Activated T-helper 1 cell treated with anti-CD3 and anti-CD28 coated beads, Interleukin-12 subunit alpha, Interleukin-12 subunit beta, Interleukin-2, Interleukin-4 antibody, amounts not matched to agents 30 ng/mL and 10 ng/mL and 1 ng/mL, durations not matched to agents 14 hours and 24 hours and 36 hours (primary cell): ENCODE measurements at places on chromosomes 6 and 20.

DNA sequence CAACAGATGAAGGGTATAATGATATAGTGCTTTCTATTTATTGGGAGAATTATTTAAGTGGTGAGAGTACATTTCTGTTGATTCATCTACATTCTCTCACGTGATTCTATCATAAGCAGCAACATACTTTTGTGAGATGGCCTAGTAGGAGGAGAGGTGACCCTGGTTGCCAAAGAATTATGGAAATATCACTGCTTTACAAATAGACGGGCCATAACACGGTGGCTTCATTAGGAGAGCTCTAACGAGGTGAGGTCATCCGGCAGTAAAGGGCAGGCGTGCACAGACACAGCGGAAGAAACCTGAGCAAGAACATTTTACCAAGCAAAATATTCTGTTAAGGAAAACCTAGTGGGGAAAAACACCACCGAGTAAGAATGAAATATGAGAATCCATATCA is 337.4 kb upstream of the QKI start:
- no peak for DNase-seq

DNA sequence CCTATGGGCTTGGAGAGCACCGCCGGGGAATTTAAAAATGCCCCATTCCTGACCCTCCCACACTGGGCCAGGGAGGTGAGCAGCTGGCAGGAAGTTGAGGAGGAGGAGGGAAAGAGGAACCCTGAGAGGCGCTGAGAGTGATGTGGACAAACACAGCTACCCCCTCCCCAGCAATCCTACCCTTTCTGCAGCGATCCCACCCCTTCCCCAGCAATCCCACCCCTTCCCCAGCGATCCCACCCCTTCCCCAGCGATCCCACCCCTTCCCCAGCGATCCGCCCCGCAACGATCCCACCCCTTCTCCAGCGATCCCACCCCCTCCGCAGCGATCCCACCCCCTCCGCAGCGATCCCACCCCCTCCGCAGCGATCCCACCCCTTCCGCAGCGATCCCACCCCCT is 111.6 kb downstream of the SYCP2 start:
- DNase-seq = no peak

GRCh38 chr6:161917645-161918044 is 643.8 kb upstream of the AGPAT4 start:
- no peak for DNase-seq

DNA sequence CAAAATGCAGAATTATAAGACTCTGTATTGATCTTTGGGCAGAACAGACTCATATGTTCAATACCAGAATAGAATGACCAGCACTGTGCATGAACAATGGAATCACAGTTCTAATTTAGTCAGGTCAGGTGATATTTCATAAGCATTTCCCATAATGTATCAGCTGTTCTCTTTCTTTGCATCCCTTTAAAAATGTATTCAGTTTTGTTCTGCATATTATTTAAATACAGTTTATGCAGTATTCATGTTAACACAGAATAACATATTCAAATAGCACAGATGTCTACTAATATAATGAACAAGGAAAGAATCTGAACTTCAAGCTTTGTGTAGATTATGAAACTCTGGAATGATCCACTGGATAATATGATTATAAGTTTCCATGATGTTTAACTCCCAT is 128.5 kb downstream of the LAMP5 start:
- DNase-seq = no peak

- DNase-seq = no peak
Measured at GRCh38 chr6:122752459-122752858, 27.1 kb upstream of the FABP7 start.

DNA sequence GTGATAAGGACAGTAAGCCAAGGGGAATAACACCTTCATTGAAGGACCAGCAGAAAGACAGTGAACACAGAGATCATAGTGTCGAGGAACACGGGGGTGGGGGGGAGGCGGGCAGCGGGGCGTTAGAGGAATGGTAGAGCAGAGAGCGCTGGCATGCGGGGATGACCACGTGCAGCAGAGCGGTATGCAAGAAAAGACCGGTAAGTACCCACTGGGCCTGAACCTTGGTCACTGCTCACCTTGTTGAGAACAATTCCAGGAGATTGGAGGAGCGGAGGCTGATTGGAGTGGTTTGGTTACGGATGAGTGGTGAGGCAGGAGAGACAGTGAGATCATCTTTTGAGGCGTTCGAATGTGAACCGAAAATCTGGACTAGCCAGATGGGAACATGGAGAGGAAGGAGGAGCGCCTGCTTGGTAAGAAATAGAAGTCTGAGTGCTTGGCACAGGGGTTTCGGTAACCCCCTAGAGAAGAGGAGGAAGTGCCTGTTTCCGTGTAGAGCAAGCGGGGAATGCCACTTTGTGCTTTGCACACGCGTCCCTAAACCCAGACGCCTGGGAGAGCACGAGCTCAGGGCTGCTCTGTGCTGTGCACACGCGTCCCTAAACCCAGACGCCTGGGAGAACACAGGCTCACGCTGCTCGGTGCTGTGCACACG is 70.0 kb downstream of the FAM120B start:
- DNase-seq = no peak

- DNase-seq = no peak
Measured at GRCh38 chr6:37699138-37699766, 1.6 kb upstream of the MDGA1 start.

GRCh38 chr6:22747571-22747970 is 178.2 kb downstream of the HDGFL1 start:
- no peak for DNase-seq

DNA sequence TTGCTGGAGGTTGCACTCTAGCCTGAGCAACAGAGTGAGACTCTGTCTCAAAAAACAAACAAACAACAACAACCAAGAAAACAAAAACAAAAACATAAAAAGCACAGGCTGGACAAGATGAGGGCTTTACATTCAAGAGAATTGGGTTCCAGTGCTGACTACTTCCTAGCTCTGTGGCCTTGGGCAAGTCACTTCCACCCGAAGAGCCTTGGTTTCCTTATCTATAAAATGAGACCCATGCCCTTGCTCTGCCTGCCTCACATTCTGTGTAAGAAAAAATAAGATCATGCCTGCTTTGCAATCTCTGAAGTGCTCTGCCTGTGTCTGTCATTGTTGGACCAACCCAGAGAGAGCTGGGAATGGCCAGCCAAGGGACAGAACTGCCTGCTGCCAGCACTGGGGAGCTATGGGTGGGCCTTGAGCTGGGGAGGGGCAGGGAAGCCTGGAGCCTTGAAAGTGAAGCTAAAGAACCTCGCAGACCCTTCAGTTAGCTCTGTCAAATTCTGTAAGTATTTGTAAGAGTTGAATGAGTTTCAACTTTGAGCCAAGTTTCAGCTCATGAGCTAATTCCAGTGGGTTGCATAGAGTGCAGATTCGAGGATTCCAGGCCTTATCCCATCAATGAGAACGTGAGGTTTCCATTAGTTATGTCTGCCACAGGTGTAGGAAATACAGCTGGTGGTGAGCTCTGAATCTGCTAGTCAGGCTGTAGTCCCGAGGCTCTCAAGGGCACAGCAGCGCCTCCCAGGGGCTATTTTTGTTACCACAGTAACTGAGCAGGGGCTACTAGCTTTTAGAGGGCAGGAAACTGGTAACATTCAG is 93.2 kb downstream of the DLGAP4 start:
- DNase-seq = peak; percentile 28

DNA sequence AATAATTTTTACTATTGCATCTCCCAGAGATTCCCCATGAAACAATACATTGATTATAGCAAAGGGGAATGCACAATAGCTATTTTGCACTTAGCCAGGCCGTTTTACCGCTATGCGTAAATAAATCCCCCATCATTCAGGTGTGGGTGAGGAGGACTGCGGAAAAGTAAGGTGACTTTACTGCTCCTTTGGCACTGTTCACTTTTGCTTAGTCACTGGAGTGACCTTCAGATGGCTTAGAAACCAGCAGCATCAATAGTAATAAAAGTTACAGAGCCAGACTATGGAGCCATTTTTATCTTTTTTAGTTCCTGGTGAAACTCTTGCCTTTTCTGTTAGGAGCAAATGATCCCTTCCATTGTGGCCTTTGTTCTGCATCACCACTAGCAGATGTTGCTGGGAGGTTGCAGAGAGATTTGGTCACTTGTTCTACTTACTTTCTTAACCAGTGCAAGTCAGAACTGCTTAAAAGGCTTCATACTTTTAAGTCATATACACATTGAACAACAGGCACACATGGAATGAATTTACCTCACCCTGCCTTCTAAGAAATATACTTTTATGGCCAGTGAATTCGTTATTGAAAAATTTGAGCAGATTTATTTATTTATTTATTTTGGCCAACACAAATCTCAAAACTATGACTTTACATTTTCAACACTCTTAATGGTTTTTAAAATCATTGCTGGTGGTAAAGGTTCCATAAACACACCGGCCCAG is 12.1 kb upstream of the BTBD3 start:
- DNase-seq = no peak

- no peak for DNase-seq
Measured at GRCh38 chr6:152845421-152845820, 94.8 kb downstream of the VIP start.

GRCh38 chr6:11218102-11218442 is 14.4 kb downstream of the NEDD9 start:
- no peak for DNase-seq

GRCh38 chr6:53926505-53926904 is 131.7 kb downstream of the LRRC1 start:
- DNase-seq = no peak

DNA sequence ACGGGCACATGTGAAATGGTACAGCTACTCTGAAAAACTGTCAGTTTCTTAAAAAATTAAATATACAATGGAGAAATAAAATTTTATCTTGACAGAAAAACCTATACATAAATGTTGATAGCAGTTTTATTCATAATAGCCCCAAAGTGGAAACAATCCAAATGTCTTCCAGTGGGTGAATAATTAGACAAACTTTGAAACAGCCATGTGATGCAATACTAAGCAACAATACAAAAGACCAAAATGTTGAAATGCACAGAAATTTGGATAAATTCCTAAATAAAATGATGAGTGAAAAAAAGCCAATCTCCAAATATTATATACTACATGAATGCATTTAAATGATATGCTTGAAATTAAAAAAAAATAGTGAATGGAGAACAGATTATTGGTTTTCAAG is 523.1 kb downstream of the HTR1B start:
- no peak for DNase-seq

DNA sequence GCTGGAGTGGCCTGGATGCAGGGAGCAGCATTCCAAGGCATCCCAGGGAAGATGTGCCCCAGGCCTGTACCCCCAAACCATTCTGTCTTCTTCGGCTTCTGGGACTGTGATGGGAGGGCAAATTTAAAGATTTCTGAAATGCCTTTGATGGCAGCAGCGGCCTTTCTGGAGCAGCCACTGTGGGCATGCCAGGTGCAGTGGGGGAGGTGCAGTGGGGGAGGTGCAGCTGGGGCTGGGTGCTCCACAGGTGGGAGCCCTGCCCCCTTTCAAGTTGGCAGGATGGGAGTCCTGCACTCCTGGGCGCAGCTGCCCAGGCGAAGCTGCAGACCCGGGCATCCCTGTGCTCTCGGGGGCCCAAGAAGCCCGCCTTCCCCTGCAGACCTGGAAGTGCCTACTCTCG is 293.5 kb upstream of the MOCS1 start:
- DNase-seq = no peak

- no peak for DNase-seq
Measured at GRCh38 chr20:32289661-32290431, 12.4 kb downstream of the KIF3B start.

DNA sequence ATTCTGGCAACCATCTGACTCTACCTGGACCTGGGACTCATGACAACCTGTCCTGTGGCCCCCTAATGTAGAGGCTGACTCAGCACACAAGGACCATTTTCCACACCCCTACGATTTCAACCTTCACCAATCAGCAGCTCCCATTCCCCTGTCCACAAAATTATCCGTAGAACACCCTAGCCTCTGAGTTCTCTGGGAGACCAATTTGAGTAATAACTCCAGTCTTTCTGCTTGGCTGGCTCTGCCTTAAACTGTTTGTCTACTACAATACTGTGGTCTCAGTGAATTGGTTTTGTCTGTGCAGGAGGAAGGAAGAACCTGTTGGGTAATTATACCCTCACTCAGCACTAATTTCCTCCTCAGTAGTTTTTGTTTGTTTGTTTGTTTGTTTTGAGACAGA is 99.3 kb upstream of the MRPS10 start:
- DNase-seq = no peak

- no peak for DNase-seq
Measured at GRCh38 chr20:35318502-35319157, 26.4 kb upstream of the FAM83C start.

- no peak for DNase-seq
Measured at GRCh38 chr6:152316024-152316423, 321.1 kb downstream of the SYNE1 start.

GRCh38 chr20:37500311-37500710 is 20.7 kb upstream of the NNAT start:
- DNase-seq = no peak

- DNase-seq = no peak
Measured at GRCh38 chr6:7098993-7099392, 8.8 kb upstream of the RREB1 start.

GRCh38 chr6:124522335-124522734 is 439.9 kb upstream of the RNF217 start:
- DNase-seq = no peak

DNA sequence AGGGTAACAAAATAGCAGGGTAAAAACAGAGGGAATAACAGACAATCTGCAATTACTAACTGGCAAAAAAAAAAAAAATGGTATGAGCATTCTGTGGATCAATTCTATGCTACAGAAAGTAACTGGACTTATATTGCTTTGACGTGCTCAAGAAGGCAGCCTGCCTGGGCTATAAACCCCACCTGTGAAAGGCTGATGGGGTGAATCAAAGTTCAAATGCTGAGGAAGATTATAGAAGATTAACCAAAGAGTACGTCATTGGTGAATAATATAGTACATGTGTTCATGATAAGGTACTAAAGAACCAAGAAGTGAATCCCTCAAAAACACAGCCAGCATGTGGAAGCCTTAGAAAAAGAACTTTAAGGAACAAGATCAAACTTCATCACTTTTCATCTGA is 441.9 kb upstream of the PTCHD4 start:
- no peak for DNase-seq

GRCh38 chr20:18395544-18395943 is 71.3 kb downstream of the DZANK1 start:
- DNase-seq = no peak

DNA sequence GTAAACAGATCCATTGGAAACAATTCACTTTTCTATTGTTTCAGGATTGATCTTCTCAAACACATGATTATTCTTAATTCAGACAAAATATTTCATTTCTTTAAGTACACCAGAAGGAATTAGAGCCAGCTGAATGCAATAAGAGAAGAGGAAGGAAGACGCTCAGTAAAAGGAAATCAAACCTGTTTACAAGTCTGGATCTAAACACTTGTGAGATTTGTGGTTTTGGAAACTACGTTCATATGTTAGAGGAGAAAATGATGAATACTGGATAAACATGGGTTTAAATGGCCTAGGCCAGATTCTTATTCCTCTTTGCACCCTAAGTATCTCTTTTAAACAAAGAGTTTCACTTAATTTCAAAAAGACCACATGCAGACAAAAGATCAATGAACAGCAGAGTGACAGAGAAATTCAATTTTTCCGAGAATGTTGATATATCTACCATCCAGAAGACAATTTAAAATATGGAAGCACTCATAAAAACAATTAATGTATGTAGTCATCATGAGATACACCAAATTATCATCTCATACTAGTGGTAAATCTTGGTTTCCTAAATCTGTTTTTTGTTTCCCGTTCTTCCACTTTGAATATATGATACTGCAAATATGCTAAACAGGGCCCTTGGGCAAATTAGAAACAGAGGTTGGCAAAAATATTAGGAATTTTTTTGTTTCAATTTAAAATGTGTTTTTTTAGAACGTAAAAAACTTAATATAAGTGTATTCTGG is 703.5 kb upstream of the CITED2 start:
- no peak for DNase-seq

- no peak for DNase-seq
Measured at GRCh38 chr20:59005523-59006166, 1.4 kb downstream of the CTSZ start.

GRCh38 chr6:107656401-107656800 is 166.5 kb downstream of the SOBP start:
- DNase-seq = no peak
